Dermis blood vessel endothelial cell (primary cell): ENCODE measurements at places on chromosomes 6 and 20.
A peak's percentile ranks its signal among the peaks of the same experiment; 100 is the strongest.

DNA sequence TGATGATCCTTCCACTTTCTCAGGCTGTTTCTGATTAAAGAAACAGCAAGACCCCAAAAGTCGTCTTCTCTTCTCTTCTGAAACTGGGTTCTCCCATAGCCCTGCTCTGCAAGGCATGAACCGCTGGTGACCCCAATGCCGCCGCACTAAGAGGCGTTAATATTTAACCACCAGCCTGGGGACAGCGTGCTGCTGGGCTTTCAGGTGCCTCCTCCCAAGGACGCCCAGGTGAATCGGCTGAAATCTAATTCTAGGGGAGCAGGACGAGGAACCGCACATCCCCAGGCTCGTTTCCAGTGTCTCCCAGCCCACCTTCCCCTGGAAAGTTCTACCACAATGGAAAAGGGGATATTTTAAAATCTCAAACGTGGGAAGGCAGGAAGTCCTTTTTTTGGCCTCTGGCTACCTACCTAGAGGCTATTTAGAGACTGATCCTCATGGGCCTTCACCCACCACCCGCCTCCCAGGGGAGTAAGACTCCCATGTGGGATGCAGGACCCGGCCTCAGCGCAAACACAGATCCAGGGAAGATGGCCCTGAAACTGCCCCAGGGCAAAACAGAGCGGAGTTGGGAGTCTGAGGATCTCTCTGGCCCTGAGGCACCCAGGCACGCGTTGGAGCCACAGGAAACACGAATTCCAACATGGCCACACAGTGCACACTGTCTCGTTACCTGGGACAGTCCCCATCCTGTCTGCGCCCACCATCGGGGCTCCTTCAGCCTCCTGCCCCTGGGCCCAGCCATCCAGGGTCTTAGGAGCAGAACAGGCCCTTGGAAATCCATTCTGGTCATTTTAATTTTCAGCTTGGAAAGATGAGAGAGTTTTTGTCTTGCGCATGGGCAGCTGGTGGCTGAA, 56.2 kb downstream of the BMP7 start:
- DNase-seq = no peak

GRCh38 chr20:37240337-37241067, 21.1 kb downstream of the GHRH start:
- no peak for DNase-seq

- no peak for DNase-seq
These were observed 713.9 kb downstream of the COL12A1 start for GRCh38 chr6:74491844-74492374.

DNA sequence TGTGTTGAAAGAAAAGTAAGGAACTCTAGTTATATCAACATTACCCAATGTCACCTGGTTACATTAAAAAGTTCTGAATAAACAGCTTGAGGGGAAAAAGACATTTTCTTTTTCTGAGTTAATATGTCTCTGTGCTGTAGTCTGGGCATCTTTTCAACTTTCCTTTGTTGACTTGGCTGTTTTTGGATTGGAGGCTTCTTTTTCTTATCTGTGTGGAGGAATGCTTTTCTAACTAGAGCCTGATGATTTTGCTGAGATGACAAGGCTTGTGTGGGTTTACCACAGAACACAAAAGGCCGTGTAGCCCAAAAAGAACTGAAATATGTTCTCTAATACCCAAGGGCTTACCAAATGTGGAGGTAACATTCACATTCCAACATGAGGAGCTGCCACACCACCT, 161.8 kb downstream of the KCNQ5 start:
- no peak for DNase-seq

GRCh38 chr20:24804481-24805206, 144.4 kb upstream of the CST7 start:
- no peak for DNase-seq

- DNase-seq = peak; percentile 90
These were observed 201.0 kb downstream of the UST start for GRCh38 chr6:148947621-148948444.

- peak; percentile 96 for DNase-seq
These were observed 179.3 kb downstream of the MTHFD1L start for GRCh38 chr6:151044465-151045441.
